Stimulated activated CD8-positive, alpha-beta memory T cell treated with anti-CD3 and anti-CD28 coated beads, Interleukin-7, amount 100 ng/mL, for 1 hour (primary cell): ENCODE measurements at places on chromosomes 13 and 19.
A peak's percentile ranks its signal among the peaks of the same experiment; 100 is the strongest.

DNA sequence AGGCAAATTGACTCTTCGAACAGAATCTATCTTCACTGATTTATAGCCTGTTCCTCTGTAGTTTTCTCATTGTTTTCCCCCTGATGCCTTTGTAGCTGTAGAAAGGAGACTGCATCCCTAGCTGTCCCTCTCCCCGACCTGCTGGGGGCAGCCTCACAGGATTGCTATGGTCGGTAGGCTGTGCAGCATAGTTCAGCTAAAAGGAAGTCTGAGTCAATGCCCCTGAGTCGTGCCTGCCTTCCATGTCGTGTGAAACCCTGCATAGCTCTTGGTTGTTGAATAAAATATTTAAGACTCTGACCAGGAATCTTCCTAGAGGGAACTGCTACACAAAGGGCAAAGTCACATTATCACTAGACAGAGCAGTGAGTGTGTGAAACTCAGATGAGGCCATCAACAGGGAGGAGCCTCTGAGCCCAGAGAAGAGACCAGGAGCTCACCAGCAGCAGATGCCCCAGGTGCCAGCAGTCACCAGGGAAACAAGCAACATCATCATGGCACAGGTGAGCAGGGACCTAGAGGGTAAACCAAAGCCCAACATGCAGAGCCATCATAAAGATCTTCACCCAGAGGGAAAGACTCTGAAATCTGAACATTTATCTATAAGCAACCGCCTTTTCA, 108.4 kb upstream of the NBEA start:
- no peak for DNase-seq

GRCh38 chr19:54102421-54103169, at the start of gene NDUFA3:
TSS of gene NDUFA3 (plus strand) at chr19:54102855. CDS start at chr19:54102879, 24 bp downstream.
- DNase-seq: peak; percentile 95

- DNase-seq: no peak
These were observed 114.4 kb upstream of the IRS2 start for GRCh38 chr13:109900741-109901140.

DNA sequence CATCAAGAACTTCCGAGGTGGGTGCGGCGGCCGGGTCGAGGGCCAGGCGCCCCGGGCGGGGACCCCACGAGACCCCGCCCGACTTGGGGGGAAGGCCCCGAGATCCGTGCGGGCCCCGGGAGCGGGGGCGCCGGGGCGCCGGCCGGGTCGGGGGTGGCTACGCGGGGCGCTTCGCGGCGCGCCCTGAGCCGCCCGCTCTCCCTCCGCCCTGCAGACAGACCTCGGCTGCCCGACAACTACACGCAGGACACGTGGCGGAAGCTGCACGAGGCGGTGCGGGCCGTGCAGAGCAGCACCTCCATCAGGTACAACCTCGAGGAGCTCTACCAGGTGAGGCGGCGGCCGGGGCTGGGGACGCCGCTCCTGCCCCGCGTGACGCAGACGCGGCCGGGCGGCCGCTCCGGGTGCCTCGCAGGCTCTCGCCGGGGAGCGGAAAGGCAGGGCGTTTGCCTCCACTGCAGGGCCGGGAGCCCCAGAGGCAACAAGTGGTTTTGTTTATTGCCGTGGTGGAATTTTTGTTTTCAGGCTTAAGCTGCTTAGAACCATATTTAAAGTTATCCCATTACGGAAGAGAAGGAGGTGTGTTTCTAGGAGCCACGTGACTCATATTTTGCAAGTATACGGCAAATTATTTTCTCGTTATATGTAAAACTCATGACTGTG, 477 bp downstream of the CUL4A start:
- peak; percentile 16 for DNase-seq

GRCh38 chr19:36652958-36653357, 13.7 kb downstream of the ZNF461 start:
- DNase-seq: no peak

DNA sequence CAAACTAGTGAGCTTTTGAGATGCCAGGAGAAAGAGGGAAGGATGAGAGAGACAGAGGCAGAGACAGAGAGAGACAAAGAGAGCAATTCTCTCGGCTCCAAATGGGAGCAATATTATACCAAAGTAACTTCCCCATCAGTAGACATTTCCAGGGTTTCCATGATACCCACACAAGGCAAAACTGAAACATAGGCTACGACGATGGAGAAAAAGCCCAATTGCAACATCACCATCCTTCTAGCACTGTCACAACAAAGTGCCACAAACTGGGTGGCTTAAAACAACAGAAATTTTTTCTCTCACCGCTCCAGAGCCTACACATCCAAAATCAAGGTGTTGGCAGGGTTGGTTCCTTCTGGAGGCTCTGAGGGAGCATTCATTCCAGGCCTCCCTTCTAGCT, 81.4 kb downstream of the KCTD12 start:
- no peak for DNase-seq
